ENCODE measurements at places on chromosomes 6 and 20.
A peak's percentile ranks its signal among the peaks of the same experiment; 100 is the strongest.

DNA sequence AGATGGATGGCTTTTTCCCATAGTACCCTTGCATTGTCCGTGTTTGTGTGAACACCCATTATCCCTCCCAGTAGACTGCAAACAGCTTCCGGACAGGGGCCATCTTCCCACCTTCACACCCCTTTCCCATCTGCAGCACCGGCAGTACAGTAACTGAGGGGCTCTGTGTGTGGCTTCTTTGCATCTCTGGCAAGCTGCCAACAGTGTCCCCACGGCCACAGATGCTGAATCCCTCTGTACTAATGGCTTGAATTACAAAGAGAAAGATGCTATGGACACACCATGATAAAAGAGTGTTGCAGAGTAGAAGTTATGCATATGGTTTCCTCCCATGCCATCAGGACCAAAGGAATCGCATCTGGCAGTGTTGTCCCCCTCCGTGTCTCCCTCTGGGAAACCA is 101.1 kb upstream of the CDYL start:
- no peak for DNase-seq

GRCh38 chr6:28589234-28589956 is 63.7 kb downstream of the GPX5 start:
- DNase-seq: peak; percentile 88

GRCh38 chr6:100595456-100595855 is 130.7 kb upstream of the SIM1 start:
- DNase-seq: peak; percentile 45

DNA sequence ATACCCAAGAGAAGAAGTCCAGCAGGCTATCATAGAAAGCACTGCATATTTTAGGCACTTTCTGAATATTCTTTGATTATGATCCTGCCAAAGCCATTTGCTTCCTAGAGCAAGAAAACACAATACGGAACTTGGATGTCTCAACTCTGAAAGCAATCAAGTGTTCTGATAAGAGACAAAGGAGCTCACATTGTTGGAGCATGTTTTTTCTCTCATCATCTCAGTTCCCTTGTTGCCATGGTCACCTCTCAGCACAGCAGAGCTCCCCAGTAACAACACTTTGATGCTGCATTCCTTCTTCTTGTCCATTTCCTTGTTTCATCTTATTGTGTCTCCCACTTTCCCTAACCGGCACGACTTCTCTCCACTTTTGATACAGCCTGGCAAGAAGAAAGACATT is 168.7 kb upstream of the FUT9 start:
- DNase-seq: no peak

DNA sequence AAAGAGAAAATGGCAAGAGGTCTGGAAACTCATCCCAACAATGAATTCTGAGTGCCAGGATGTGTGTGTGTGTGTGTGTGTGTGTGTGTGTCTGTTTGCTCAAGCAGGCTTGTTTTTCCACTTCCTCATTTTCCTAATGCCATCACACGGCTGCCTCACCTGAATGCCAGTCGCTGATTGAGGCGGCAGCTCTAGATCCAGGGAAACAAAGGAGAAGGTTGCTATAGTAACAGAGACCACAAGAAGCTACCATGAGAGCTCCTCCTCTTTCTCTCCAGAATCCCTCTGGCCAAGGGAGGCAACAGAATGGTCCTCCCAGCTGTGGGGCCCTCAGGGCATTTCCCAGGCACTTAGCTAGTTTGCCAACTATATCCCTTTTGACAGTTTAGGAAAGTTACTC is 241.1 kb upstream of the TSHZ2 start:
- no peak for DNase-seq

DNA sequence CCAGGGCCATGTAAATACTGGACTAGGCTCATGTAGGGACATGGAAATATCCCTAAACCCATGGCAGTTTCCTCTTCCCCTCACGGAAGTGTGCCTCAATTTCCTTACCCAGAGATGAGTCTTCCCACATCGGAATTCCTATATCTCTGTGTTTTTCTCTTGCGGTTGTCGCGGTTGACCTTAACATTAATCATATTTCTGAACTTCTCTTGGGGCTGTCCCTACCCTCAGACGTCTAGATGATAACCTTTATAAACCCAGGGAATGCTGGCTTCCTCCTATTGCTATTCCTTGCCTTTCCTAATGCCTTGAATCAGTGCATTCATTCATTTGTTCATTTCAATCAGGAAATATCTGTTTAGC is 160.1 kb downstream of the SASH1 start:
- no peak for DNase-seq

- no peak for DNase-seq
These were observed 82.4 kb downstream of the PPP1R3G start for GRCh38 chr6:5167501-5167900.

DNA sequence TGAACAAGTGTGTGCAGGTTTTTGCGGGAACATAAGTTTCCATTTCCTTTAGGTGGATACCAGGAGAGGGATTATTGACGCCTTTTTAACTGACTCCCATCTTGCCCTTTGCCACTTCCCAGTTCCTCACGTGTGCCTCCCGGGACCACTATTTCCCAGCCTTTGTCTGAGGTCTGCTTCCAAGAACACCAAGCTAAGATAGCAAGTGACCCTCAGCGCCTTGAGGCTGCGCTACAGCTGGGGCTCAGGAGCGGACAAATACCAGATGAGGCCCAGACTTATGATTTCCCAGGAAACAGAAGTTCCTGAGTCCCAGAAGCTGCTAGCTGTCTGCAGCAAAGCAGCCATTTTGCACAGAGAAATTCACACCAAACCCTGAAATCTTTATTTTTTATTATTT is 216.7 kb downstream of the SYNDIG1 start:
- no peak for DNase-seq

- peak; percentile 78 for DNase-seq
These were observed at the start of gene CUL9 for GRCh38 chr6:43181942-43182860. TSS of gene CUL9 (plus strand) at chr6:43182196. CDS start at chr6:43184311, 2,115 bp downstream.

DNA sequence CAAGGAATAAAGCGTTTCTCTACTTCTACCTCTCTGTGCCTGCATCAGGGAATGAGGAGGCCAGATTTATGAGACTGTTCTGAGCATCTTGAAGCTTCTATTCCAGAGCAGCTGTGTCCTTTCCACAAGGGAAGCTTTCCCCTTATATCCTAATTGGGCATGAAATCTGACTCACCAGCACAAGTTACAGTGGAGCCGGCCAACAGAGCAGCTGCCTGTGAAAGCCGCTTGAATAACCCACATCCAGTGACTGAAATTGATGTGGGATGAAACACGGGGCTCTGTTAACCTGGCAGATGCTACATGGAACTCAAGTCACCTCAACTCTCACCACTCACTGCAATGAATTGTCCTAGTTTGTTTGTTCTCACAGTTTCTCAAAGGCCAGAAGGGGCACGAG is 400.3 kb downstream of the TFAP2A start:
- no peak for DNase-seq

DNA sequence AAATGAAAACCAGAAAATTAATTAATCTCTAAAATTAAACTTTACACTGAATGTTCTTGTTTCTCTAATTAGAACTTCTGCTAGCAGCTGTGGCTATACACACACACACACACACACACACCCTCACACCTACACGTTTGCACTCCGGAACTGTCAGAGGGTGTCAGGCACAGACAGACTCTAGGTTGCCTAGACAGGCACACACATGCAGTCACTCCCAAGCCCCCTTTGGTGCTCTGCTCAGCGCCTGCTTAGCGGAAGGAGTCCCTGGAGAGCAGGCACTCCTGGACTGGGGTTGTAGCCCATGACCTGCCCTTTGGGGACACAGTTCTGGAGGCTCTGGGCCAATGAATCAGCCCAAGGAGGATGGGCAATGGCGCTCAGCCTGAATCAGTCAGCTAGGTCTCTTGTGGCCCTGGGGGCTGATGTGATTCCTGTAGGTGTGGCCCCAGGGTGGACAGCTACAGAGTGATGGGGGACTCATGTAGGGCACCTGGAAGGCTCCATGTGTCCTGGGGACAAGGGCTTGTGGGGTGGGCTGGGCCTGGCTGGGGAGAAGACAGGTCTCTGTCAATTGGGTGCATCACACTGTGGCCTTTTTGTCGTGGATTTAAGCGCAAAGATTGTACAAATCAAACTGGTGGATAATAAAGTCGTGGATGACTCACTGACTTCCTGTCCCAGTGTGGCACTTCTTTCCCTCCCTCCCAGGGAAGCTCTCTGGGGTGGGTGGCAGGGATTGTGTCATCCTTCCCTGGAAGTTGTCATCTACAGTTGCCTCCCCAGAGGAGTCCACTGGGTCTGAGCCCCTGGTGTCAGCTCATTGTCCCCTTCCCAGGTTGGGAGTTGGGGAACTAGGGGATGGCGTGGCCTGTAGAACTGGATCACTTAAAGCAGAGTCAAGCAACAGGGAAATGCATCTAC is 8.8 kb downstream of the TMEM151B start:
- no peak for DNase-seq

- DNase-seq: no peak
These were observed 622 bp downstream of the SS18L1 start for GRCh38 chr20:62143957-62144825.

- no peak for DNase-seq
These were observed 27.3 kb downstream of the PAQR8 start for GRCh38 chr6:52389264-52389625.

DNA sequence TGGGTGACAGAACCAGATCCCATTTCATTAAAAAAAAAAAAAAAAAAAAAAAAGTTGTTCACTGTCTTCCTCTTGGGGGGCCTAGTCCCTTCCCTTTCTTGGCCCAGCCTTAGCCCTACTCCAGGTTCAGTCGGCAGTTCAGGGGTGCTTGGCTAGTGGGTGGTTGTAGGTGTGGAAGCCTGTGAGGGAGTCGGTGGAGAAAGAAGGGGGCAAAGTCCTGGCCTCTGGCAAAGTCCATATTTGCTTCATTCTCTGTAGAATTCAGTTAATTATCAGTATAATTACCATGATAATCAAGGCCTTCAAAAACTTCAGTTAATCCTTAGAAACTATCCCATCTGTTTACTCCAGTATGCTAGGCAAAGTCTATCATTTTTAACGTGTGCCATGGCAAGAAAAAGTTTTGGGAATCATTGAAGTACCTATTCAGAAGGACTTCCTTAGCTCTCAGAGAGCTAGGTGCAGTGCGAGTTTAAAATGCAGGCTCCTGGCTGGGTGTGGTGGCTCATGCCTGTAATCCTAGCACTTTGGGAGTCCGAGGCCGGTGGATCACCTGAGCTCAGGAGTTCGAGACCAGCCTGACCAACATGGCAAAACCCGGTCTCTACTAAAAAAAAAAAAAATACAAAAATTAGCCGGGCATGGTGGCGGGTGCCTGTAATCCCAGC is 205.7 kb upstream of the ARG1 start:
- no peak for DNase-seq

DNA sequence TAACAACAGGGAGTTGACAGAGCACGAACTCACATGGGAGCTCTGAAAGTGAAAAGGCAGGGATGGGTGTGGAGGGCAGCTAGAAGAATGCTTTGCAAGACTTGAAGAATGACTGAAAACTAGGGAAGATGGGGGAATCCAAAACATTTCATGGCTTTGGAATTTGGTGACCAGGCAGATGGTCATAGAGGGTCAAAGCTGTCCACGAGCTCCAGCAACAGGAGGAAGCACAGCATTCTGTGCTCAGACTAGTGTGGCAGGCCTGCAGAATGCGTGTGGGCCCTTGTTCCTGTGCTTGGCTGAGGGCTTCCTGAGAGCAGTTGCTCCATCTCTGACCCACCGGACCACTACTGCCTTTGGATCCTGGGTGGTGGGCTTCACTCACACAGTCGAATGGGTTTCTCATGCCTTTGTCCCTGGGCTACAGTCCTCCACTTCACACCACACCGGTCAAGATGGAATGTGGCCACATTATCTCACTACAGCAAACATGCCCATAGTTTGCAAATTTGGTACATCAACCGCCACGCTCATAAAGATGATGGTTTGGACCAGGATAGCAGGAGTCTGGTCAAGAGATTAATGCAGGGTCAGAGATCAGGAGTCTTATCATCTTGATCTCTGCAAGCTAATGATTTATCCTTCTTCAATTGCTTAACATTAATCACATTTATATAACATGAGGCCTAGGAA is 100.7 kb downstream of the SGK1 start:
- no peak for DNase-seq

Measured in NCI-H774 (cell line).